Cardiac muscle cell (in vitro differentiated cells and primary cell): ENCODE measurements at places on chromosomes 13 and 19. TPM values are rescaled to one million over a fixed set of nuclear protein-coding genes. Genes with fewer than 3 reads are reported as not detected.

Gene LRRC4B
- 38.7 and 56.4 TPM in 2 replicates for total RNA-seq

Gene ZNF534
- 1.5 and 2.6 TPM in 2 replicates for total RNA-seq

Gene PINLYP
- 9.2 and 12.1 TPM in 2 replicates for total RNA-seq

Gene C3
- 0.11 and 0.39 TPM in 2 replicates for total RNA-seq

DNA sequence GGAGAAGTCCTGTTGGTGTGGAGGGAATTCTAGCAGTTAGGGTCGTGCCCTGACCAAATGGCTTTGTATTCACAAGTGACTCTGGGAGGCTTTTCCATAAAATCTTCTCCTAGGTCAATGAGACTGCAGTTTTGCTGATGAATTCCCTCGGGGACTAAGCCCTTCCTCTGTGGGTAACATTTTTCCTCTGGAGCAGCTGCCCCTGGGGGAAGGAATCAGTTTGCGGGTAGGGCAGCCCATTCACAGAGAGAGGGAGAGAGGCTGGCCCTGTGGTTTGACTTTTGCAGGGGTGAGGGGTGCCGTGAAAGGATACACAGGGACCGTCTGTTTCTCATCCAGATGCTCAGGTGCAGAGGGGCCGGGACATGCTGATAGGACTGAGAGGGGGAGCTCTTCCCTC lies 67.3 kb downstream of the ERICH6B start:
- no peaks in the 10 kb centered on the region for H3K27me3 ChIP-seq
- no peaks in the 10 kb centered on the region for H3K36me3 ChIP-seq
- no peaks in the 10 kb centered on the region for H3K4me1 ChIP-seq
- H3K27ac ChIP-seq = no peak overlapping the region
- no peak for DNase-seq
- no peak overlapping the region for H3K4me3 ChIP-seq

- no peak for DNase-seq
- no peaks in the 10 kb centered on the region for H3K27me3 ChIP-seq
- no peaks in the 10 kb centered on the region for H3K36me3 ChIP-seq
- no peak overlapping the region for H3K27ac ChIP-seq
- no peak overlapping the region for H3K4me3 ChIP-seq
- peaks cover 7% of the 10 kb centered on the region for H3K4me1 ChIP-seq
Measured at GRCh38 chr13:27120811-27121210, 50.8 kb downstream of the USP12 start.

- DNase-seq = no peak
- H3K4me3 ChIP-seq = no peak overlapping the region
- H3K27ac ChIP-seq = no peak overlapping the region
- peaks cover 13% of the 10 kb centered on the region for H3K36me3 ChIP-seq
- no peaks in the 10 kb centered on the region for H3K27me3 ChIP-seq
Measured at GRCh38 chr13:21517576-21517975, 58.5 kb upstream of the ZDHHC20 start.
